ENCODE measurements at places on chromosomes 7 and 10. TPM values are rescaled to one million over a fixed set of nuclear protein-coding genes. Genes with fewer than 3 reads are reported as not detected.

GRCh38 chr10:69360485-69361302 lies 56.0 kb downstream of the TACR2 start:
- DNase-seq = peak; percentile 92

Gene HOXA10
- 8.9 TPM for total RNA-seq

DNA sequence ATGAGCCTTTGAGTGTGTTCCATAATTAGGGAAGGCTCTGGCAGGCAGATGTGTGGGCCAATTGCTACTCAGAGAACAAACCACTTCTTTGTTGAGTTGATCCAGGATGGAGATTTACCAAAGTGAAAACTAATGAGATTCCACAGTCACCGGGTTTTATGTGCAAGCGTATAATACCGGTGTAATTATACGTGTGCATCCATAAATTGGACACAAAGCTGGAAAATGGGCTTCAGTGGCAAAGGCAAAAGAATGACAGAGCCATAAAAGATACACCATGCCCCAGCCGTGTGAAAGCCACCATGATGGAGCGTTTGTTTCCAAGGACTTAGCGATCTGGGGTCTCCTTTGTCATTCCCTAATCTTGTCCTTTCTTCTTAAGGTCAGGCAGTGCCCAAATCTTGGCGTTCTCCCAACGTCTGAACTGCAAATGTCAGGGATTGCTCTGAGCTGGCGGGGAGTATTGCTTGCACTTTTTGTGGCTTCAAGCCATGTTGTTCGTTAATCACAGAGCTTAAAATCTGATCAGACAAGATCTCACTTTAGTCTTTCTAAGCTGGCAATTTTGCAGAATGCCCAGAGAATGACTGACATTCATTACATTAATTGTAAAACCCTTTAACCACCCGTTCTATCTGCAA lies 70.1 kb downstream of the NPTX2 start:
- DNase-seq = peak; percentile 15

Gene NACAD
- total RNA-seq = 8.5 TPM

Gene NPSR1
- not detected for total RNA-seq
